H1 (cell line): ENCODE measurements at places on chromosomes 1 and 21. TPM values are rescaled to one million over a fixed set of nuclear protein-coding genes. Genes with fewer than 3 reads are reported as not detected.

KRTAP8-1 gene
- total RNA-seq: not detected in 2 replicates

CDC7 gene
- 34.4 and 36.4 TPM in 2 replicates for total RNA-seq

DOCK7 gene
- 28.7 and 33.7 TPM in 2 replicates for total RNA-seq

S1PR1 gene
- 3.1 and 3.5 TPM in 2 replicates for total RNA-seq

ATP6V1G3 gene
- total RNA-seq: not detected in 2 replicates

TCEANC2 gene
- total RNA-seq: 6.4 and 8.2 TPM in 2 replicates

SIM2 gene
- total RNA-seq: 0.26 and 0.34 TPM in 2 replicates

KRTAP10-6 gene
- not detected in 2 replicates for total RNA-seq

DNA sequence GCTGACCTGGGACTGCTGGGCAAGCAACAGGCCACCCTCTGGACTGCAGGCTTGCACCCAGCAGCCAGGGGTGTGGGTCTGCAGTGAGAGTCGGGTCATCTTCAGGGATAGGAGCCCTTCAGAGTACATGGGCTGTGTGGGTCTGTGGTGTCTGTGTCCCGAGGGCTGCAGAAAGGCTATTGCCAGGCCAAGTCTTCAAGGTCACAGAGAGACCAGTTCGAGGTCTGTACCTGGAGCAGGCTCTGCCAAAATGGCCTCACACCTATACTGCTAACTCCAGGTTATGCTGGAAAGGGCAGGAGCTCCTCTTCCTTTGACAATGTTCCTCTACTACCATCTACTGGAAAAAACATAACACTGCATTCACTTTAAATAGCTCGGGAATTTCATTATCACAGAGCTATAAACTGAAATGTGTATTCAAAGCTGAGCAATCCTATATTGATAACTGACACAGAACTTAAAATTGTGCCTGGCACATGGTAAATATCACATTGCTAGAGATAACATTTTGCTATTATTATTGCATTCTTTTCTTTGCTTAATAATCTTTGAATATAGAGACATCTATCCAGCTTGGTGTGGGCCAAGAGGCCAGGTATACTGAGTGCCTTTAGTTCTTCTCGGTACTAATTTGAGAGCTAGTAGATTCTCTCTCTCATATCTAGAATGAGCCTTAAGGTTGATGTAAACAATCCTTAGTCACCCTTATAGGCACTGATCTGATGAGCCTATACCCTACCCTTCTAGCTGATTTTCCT is 6.9 kb upstream of the DNAH14 start:
- DNase-seq: peak; percentile 54

DNA sequence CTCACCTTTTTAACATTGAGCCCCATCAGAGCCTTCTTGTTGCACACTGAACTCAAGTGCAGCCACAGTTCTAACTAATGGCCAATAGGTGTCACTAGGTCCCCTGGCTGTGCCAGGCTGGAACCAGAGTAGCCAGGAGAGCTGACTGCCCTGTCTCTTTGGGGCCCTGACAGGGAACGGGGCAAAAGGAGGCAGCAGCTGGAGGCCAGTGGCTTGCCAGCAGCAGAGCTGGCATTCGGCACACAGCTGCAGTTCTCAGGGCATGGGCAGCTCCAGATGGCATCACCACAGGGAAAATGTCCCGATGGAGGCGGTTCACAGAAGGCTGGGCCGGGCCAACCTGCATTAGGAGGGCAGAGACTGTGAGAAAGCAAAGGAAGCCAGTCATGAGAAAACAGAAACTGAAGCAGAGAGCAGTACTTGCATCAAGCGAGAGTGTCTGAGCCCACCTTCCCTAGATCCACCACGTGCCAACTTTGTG is 188.6 kb downstream of the FCRL5 start:
- peak; percentile 57 for DNase-seq

- DNase-seq: no peak
Measured at GRCh38 chr1:197916500-197916983, 630 bp upstream of the LHX9 start.

DNA sequence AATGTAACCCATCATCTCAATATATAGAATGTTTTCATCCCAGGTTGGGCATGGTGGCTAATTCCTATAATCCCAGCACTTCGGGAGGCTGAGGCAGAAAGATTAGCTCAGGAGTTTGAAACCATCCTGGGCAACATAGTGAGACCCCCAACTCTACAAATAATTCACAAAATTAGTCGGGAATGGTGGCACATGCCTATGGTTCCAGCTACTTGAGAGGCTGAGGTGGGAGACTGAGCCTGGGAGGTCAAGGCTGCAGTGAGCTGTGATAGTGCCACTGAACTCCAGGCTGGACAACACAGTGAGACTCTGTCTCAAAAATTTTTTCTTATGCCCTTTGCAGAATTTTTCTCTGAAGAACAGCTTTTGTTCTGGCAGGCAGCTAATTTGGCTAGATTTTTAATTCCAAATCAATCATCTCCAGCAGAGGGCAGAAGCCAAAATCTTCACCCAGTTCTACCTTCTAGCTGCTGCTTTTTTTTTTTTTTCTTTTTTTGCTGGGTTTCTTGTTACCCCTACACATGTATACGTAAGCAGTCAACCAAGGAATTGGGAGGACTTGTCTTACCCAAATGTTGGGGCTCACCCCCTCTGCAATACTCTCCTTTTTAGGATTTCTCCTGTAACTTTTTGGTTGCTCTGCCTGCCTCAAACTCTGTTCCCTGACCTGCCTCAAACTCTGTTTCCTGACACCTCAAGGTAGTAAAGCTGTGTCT is 2.7 kb upstream of the RAD54L start:
- DNase-seq: no peak

DNA sequence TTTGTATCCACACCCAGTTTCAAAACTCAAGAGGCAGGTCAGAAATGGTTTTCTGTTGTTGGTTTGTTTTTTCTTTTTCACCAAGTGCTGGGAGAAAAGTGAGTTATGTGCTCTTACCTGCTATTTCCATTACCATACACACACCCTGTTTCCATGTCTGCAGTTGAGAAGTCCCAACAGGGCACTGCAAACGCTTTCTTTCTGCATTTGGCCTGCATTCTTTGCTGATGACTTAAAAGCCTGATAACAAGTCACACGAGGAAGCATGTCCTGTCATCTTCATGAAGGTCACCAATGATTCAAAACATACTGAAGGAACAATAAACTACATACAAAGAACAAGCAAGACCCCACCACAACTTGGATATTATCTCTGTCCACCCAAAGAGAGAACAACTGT is 24.8 kb upstream of the KCNE1 start:
- DNase-seq: no peak

DNA sequence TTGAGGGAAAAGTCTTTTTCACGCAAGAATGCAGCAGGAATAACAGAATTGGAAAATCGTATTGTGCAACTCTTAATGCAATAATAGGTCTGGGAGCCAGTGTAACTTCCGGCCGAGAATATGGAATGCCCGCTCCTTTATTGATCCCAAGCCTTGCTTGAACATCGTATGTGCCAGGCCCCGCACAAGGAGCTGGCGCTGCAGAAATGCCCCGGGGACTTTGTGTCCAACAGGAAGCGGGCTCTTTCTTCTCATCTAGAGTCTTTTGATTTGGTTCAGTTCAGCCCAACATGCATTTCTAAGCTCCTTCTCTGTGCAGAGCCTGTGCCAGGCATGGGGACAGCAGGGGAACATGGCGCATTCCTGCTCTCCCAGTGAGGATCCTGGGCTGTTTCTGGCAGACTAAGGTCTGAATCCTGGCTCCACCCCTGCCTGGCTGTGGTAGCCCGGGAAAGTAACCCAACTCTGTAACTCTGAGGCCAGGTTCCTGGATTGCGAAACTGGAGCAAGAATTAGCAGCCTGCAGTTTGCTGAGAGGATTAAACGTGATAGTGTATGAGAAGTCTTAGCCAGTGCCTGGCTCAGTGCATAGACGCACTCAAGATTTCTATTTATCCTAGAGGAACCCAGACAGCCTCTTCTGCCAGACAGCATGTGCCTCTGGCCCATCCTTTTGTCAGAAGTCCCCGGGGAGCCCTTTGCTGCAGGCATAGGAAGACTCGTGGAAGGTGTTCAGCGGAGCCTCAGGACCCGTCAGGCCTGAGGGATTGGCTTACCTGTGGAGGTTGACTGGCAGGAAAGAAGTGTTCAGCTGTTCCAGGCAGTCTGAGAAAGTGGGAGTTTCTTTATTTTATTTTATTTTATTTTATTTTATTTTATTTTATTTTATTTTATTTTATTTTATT is 987 bp upstream of the CDCP2 start:
- peak; percentile 66 for DNase-seq

- no peak for DNase-seq
Measured at GRCh38 chr1:206971029-206971655, 882 bp upstream of the FCAMR start.

GRCh38 chr1:13407811-13408210 is 2.4 kb upstream of the PRAMEF20 start:
- no peak for DNase-seq
